ENCODE measurements at places on chromosomes 16 and 17. TPM values are rescaled to one million over a fixed set of nuclear protein-coding genes. Genes with fewer than 3 reads are reported as not detected.

- no peak for DNase-seq
These were observed 158.7 kb upstream of the TBX2 start for GRCh38 chr17:61240851-61241468.

The NXN gene
- total RNA-seq = 86.4 TPM

- DNase-seq = no peak
These were observed 3.2 kb downstream of the USP32 start for GRCh38 chr17:60388742-60389141.

The KRTAP9-2 gene
- not detected for total RNA-seq

- DNase-seq = no peak
These were observed 58.6 kb upstream of the NUDT7 start for GRCh38 chr16:77663711-77664110.
